Activated naive CD8-positive, alpha-beta T cell treated with anti-CD3 and anti-CD28 coated beads for 36 hours (primary cell): ENCODE measurements at places on chromosomes 12 and 14.
A peak's percentile ranks its signal among the peaks of the same experiment; 100 is the strongest.

GRCh38 chr12:4386801-4387200 is 7.3 kb upstream of the FGF23 start:
- DNase-seq: no peak

DNA sequence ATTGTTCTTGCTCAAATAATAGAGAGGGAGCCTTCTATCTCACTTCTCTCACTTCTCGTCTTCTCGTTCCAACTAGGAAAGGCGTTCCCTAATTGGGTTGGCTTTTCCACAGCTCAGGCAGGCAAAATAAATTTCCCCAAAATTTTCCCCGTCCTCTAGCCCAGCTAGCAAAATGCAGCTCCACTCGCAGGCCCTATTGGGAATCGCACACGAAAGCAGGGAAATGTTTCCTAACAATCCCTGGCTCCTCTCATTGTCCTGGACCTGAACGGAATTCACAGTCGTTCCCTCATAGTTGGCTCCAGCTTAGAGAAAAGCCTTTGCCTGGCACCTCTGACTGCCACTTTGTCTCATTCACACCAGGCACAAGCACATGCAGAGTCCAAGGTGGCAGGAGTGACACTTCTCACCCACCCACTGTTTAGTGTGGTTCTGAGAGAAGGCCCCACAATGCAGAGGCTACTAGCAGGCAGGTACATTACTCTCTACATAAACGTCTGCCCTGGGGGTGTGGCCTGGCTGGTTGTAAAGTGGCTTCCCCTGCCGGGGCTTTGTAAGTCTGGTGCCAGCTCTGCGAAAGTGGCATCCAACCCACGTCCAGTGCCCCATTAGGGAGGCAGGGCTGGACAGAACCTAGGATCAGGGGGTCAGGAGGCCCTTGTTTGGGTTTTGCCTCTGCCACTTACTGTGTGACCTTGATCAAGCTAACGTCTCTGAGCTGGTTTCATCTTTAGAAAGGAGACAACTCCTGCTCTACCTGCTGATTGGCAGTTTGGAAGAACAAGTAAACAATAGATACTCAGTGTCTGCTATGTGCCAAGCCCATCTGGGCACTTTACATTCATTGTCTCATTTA is 4.2 kb downstream of the SERPINA10 start:
- no peak for DNase-seq

DNA sequence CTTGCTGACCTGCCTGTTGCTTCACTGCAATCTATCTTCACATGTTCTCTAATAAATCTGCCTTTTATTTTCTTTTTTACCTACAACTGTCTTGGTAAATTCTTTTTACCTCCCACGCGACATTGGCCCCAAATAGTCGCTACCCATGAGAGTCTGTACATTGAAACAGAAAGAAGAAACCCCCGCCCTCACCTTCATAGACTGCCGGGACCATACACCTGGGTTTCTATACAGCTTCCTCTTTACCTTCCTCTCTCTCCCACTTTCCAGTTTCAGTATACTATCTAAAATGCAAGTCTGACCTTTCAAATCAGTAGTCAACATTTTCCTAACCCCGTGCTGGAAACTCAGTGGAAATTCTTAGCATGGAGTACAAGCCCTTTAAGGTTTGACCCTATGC is 4.8 kb downstream of the SLC8A3 start:
- no peak for DNase-seq

GRCh38 chr14:69625299-69626131 is 14.1 kb downstream of the SUSD6 start:
- peak; percentile 81 for DNase-seq

GRCh38 chr14:69107407-69108003 is 45.4 kb downstream of the DCAF5 start:
- DNase-seq: peak; percentile 15

DNA sequence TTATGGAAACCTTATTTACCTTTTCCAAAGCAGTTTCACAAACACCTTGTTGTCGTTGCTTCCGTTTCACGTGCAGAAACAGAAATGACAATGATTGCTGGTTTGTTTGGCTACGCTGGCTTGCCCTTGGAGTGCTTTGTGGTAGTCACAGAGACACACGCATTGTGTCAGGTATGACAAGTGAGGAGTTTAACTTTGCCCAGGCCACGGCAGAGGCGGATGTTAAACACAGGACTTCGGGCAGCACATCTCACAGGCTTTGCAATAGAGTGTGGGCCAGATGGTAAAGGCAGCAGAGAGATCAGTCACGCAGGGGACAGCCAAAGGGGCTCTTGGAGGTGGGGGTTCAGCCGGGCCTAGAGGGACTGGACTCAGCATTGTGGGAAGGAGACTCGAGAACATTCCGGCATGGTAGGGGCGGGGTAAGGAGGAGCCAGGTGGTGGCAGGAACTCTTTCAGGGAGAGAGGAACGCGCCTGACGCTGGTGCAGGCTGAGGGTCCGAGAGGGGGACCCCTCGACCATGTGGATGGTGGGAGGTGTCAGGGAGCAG is 59.8 kb upstream of the KCNA1 start:
- no peak for DNase-seq

- no peak for DNase-seq
These were observed 47.7 kb upstream of the MAP3K9 start for GRCh38 chr14:70856851-70857495.

GRCh38 chr12:105920161-105920684 is 218.5 kb downstream of the NUAK1 start:
- DNase-seq: no peak

- DNase-seq: no peak
These were observed 1.3 kb upstream of the ARHGAP5 start for GRCh38 chr14:32075672-32076277.

DNA sequence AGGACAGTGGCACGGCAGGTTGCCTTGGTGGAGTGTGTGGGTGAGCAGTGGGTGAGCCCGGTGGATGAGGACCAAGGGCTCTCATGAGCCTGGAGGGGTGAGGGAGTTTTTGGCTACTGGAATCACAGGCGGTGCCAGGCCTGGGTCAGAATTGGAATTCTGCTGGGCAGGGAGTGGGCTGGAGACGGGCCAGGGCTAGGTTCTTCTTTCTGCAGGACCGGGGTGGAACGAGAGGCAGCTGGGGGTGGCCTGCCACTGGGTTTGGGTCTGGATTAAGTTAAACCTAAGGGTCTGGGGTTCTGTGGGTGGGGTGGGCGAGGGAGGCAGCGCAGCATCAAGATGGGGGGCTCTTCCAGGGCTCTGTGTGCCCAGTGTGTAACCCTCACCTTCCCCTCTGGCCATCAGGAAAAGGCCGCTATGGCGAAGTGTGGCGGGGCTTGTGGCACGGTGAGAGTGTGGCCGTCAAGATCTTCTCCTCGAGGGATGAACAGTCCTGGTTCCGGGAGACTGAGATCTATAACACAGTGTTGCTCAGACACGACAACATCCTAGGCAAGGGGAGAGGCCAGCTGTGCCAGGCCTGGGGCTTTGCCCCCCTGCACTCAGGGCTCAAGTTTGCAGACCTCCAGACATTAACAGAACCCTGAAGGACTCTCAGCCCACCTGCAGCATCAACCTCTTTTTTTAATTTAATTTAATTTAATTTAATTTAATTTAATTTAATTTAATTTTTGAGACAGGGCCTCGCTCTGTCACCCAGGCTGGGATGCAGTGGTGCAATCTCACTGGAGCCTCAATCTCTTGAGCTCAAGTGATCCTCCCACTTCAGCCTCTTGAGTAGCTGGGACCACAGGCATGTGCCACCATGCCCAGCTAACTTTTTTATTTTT is 7.0 kb downstream of the ACVRL1 start:
- DNase-seq: no peak

DNA sequence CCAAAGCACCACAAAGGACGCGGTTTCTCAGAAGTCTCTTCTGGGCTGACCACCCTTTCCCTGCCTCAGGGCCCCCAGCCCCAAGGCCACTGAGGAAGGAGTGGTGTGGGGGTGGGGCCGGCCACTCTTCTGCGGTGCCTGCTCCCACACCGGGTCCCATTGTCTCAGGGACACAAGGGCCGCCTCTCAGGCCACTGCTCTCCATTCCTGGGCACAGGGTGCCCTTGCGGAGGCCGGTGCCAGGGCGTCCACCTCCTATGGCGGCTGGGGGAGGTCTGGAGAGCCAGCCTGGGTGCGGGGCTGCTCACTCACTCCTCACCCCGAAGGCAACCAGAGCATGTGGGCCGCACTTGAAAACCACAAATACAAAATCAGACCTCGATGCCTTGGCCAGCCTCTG is 44.1 kb downstream of the PRIMA1 start:
- DNase-seq: no peak

- no peak for DNase-seq
These were observed 4.7 kb upstream of the CREBL2 start for GRCh38 chr12:12606781-12607589.

DNA sequence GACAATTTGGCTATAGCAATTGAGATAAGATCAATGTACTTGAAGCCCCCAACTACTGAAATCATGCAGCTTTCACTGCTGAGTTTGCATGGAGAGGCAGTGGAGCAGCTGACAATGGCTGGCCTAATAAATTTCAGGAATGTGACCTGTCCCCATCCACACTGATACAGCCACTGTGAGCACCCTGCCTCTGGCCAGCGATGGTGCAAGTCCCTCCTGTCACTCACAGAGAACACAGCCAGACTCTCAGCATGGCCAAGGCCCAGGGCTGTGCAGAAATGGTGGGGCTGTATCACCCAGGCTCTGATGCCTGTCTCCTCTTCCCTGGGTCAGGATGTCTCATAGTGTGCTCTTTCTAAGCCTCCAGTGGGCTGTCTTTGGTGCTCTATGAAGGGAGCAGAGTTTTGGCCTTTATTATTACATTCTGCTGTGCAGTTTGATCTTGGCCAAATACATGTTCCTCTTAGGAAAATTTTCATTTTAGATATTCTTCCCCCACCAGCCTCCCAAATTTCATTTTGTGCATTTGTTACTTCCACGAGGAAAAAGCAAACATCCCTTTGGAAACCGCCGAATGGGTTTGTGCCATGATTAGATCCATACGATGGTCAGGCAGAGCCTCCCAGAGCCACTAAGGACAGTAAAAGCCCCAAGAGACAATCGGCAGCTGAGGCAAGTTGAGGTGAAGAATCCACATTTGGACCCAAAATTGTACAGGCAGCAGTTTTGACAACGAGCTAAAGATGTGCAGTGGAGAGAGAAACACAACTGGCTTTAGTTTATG is 85.1 kb upstream of the WSCD2 start:
- DNase-seq: no peak

DNA sequence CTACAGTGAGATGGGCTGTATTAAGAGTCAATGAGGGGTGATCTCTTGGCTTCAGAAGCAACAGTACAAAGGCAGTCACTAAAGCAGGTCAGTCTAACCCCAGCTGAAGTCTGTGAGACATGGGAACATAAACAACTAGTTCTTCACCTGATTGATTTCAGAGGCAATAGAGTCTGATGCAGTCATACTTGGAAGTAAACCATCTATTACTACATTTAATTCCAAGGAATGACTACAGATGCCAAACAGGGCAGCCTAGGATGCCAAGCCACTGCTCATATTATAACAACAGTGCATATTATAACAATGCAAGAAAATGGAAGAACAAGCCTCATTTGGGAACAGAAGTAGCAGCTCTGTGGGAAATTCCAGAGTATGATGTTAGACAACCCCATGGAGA is 35.8 kb downstream of the GRIN2B start:
- no peak for DNase-seq

- no peak for DNase-seq
These were observed 71.2 kb downstream of the RIN3 start for GRCh38 chr14:92584816-92585215.

- DNase-seq: peak; percentile 95
These were observed at the start of gene RAD51AP1 for GRCh38 chr12:4538207-4539160. Gene RAD51AP1 (plus strand): TSS chr12:4538890. CDS start chr12:4538940, 50 bp downstream.

DNA sequence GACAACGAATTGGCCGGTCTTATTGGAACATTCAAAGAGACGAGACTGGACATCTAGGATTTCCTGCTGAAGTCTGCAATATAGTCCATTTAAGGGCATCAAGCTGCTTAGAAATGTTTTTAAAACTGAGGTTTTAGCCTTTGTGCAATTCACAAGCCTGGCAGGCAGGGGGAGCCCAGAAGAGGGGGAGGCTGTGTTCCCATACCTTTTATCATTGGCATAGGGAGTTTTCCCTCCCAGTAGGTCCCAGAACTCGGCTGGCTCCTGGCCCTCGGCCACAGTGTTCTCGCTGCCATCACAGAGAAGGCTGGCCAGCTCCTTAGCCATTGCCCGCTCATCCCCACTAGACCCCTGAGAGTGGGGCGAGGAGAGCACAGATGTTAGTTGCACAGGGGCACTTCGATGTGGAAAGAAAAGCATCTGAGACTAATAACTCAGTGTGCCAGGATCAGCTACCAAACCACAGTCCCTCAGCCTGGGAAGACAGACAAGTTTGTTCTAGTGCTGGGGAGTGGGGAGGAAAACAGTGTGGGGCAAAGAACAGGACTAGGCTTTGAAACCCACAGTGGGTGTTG is 15.1 kb downstream of the AVIL start:
- DNase-seq: peak; percentile 19

DNA sequence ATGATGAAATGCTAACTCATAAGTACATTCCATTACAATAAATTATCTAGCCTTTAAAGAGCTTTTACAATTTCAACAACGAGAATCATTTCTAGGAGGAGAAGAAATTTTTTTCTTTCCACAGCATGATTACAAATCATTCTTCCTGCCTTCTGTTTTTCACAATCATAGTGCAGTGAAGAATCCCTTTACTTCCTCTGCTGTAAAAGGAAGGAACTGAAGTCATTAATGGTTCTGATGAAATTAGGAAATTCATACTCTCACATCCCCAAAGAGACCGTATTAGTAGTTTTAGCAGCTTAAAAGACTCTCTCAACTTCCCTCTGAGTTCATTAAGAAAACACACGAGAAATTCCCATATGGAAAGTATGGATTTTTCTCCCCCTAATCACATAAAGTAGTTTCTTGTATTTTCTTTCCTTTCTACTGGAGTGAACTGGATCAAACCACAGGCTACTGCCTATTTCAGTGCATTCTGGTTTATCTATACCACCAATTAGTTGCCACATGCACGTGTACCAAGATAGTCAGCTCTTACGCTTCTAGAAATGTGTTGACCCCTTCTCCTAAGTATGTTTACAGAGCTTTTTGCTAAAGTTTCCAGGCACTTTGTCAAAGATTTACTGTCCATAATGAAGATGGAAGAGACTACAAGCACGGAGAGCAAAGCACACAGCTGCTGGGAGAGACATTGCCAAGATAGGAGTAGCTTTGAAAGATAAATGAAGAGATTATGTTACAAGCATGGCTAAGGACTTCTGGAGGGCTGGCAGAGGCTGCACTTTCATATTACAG is 58.9 kb upstream of the KITLG start:
- DNase-seq: no peak

- no peak for DNase-seq
These were observed 157.5 kb downstream of the C12orf75 start for GRCh38 chr12:105487963-105488362.
